Body of pancreas (tissue), 4 donors: ENCODE measurements at places on chromosomes 4 and X.

GRCh38 chrX:110086916-110087484 is 84.1 kb downstream of the TMEM164 start:
- H3K4me3 ChIP-seq, result no peak overlapping the region
- peaks cover 29% of the 10 kb centered on the region for H3K4me1 ChIP-seq
- H3K27ac ChIP-seq, result peak overlapping the region; percentile 69

- H3K4me3 ChIP-seq, result no peak overlapping the region
- no peak overlapping the region for H3K27ac ChIP-seq
- no peaks in the 10 kb centered on the region for H3K36me3 ChIP-seq
- no peaks in the 10 kb centered on the region for H3K4me1 ChIP-seq
These were observed 1337.8 kb upstream of the DIAPH2 start for GRCh38 chrX:95346856-95347255.

- no peak overlapping the region for H3K27ac ChIP-seq
- H3K27me3 ChIP-seq, result no peaks in the 10 kb centered on the region
- no peak overlapping the region for H3K4me3 ChIP-seq
- no peaks in the 10 kb centered on the region for H3K4me1 ChIP-seq
These were observed 141.4 kb downstream of the AMELX start for GRCh38 chrX:11434607-11435006.

DNA sequence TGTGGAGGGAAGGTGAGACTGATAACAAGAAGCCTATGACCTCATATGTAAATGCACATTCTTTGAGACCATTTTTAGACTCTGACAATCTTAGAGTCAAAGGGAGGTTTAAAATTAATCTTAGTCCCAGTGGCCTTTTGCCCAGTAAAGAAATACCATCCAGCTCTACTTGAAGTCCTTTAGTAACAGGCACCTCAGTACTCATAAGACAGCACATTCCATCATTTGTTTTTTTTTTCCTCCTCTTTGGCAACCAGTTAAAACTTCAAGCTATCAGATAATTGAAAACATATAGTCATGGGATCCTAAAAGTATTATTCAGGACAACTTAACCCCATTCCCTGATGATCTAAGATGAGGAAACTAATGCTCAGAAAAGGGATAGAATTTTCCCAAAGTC is 4.6 kb downstream of the EDA2R start:
- H3K4me1 ChIP-seq, result no peaks in the 10 kb centered on the region
- no peak overlapping the region for H3K27ac ChIP-seq
- no peak overlapping the region for H3K4me3 ChIP-seq

DNA sequence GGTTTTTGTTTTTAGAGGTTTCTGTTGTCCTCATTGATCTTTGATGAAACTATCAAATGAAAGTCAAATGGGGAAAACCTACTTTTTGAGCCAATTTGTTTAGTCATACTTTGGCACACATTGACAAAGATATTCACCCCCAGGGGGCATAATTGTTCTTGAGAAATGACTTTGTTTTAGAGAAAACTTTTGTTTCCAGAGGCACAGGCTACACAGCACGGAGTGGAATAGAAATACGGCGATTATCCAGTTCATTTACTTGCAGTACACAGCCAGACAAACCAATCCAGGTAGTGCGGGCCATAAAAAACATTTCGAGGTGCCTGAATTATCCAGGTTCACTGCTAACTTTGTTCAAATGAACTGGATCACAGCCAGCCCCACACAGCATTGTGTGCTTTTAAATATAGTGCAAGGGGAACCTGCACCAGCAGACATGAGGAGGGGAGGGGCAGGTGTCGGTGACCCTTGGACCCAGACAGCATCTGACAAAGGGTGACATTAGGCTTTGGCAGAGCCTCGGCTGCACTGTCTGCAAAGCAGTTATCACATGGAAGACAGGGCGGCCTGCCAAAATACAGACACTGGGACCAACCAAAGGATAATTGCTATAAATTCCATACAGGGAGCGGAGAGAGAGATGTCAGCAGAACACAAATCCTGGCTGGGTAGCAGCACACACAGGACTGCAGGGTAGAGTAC is 179.6 kb upstream of the NOCT start:
- H3K27me3 ChIP-seq, result no peaks in the 10 kb centered on the region
- no peaks in the 10 kb centered on the region for H3K4me1 ChIP-seq
- DNase-seq, result peak; percentile 22
- H3K4me3 ChIP-seq, result no peak overlapping the region
